Activated T-cell treated with anti-CD3 and anti-CD28 coated beads for 4 hours (primary cell): ENCODE measurements at places on chromosomes 6 and 20.

GRCh38 chr6:43299338-43300293 is 1.6 kb downstream of the SLC22A7 start:
- no peak for DNase-seq

DNA sequence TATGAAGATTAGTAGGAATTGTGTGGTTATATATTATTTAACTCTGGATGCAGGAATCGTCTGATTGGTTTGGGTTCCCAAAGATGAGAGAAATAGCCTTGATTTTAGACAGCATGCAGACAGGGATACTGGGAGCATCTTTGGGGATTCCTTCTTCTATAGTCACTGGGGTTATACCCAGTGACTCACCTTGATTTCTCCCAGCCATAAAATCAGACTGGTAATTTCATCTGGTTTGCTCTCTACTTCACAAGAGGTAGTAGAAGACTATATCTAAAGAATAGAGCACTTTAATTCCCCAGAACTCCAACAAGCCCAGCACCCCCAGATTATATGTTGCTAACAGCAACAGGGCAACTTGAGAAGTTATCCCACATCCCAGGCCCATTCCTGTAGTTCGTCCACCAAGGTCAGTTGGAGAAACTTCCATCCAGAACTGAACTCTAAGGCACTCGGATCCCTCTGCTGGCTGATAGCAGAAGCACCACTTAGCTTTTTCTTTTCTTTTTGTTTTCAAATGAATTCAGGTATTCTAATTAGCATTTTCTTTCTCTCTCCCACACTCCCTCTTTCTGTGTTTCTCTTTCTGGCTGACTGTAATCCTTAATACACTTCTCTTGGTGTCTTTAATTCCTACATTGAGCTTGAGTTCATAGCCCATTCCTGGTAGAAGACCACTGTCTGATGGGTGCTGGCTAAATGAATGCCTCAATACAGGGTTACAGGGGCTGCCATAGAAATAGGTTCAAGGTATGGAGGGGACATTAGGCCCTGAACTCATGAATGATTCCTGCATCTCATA is 20.4 kb upstream of the EFHC1 start:
- peak; percentile 36 for DNase-seq

GRCh38 chr6:143583542-143584327 is 72.2 kb upstream of the FUCA2 start:
- DNase-seq: no peak

GRCh38 chr6:90586546-90586835 is 381 bp downstream of the MAP3K7 start:
- DNase-seq: no peak

DNA sequence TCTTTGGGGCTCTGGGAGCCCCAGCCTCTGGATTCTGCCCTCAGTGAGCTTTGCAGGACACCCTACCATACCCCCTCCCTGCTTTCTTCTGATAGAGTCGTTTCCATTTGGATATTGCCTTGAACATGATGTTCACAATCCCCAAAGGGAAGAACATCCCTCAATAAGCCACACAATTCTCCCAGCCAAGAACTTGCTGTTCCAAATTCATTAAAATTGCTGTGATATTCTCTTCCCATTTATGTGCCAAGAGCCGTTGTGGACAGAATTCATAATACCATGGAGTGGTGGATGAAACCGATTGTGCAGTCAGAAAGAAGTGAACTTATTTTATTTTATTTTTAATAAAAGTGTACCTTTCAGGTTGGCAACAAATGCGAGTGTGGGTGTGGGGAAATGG is 95.8 kb downstream of the DHX35 start:
- no peak for DNase-seq

- DNase-seq: no peak
These were observed 5.5 kb downstream of the HTR1B start for GRCh38 chr6:77457720-77458349.

GRCh38 chr20:23926944-23927872 is 47.7 kb upstream of the CST5 start:
- DNase-seq: no peak

GRCh38 chr6:55877283-55877682 is 1.9 kb upstream of the BMP5 start:
- no peak for DNase-seq

GRCh38 chr20:37523911-37524700 is 3.1 kb downstream of the NNAT start:
- DNase-seq: no peak

DNA sequence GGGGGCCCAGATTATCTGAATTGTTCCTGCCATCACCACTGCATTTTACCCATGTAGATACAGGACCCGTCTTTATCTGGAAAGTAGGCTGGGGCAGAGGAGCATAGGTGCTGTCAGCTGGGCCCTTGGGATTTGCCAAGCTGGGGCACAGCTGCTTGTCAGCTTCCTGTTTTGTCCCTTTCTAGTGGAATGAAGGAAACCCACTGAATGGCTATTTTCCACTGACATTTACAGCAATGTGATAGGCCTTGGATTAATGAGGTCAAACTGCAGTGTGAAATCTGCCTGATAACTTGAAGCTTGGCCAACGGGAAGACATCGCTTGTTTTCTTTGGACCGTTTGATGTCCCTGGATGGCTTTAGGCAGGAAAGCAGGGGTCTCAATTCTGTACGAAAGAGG is 6.7 kb downstream of the PPP1R16B start:
- DNase-seq: no peak

DNA sequence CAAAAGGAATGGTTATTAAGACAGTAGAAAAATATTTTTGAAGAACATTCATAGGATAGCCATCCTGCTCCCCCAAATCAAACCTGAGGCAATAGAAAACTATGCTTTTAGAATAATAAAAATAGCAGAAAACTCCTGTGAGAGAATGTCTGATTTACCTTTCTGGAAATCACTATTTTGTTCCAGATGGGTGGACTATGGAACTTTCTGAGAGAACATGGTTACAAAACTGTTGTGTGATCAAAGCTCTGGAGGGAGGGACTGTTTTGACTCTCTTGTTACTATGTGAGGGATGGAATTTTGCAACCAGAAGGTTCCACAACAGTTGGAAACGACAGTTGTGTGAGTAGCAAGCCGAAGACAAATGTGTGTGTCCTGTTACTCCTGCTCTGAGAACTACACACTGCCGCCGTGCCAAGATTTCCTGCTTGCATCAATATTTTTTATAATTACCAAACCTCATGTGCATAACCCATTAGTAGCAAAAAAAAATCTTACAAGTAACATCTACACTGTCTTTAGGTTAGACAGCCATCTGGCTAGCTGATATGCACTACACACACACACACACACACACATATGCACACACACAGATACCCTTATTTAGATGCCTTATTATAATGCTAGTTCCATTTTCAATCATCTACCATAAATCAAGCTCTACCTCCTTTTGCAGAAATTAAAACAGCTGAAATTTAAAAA is 11.0 kb upstream of the HIVEP1 start:
- DNase-seq: no peak

- no peak for DNase-seq
These were observed 4.2 kb downstream of the PLA2G7 start for GRCh38 chr6:46730921-46731461.

DNA sequence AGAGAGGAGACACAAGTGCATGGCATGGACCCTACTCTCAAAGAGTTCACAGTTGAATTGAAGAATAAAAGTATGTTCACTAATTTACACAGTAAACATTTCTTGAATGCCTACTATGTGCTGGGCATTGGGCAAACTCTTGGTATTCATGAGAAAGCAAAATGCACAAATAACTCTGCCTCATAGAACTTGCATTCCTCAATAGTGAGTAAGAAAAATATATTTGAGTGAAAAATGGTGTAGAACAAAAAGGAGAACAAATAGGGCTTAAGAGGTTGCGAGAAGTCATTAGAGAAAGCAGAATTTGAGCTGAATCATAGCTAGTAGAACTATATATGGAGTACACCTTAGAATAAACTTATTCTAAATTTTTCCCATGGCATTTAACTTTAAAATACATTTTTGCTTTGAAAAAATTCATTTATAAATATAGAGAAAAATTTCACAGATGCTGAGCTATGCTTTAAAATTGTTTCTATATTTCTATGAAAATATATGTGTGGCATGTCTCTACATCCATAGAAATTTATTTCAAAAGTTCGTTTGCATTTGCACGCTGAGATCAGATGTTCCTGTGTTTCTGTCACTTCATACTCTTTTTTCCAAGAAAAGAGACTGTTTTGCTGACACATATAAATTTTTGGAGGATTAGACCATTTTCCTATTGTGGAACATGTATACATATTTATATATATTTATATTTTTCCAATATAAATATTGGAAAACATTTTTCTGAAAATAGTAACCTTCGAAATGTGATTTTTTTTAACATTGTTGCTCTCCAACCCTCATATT is 236.1 kb downstream of the KCNQ5 start:
- DNase-seq: no peak

DNA sequence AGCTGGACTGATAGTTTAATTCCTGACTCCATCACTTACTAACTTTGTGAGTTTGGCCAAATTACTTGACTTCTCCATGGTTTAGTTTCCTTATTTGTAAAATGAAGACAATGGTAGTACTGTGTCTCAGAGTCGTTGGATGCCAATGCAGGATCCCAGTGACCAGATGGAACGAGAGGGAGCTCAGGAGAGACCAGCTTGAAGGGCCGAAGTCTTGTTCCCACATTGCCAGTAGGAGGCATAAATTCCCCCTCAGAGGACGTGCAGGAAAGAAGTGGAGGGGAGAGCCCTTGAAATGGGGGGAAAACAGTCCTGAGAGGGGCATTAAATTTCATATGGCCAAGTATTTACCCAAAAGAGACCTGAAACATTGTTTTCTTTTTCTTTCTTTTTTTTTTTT is 2.1 kb upstream of the MUC22 start:
- no peak for DNase-seq

- DNase-seq: no peak
These were observed 60.9 kb downstream of the TFAP2C start for GRCh38 chr20:56689852-56690485.

DNA sequence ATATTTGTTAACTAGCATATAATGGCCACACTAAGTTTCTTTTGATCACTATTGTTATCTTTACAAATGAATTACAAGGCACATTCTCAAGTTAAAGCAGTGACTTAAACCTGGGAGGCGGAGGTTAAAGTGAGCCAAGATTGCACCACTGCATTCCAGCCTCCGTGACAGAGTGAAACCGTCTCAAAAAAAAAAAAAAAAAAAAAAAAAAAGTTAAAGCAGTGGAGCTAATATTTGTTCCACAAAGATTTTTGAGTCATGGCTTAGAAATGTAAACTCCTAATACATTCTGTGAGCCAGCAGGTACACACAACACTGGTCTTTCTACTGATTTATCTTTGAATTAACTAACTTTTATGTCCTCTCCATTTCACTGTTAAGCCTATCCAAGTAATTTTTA is 221.7 kb upstream of the HTR1E start:
- no peak for DNase-seq

DNA sequence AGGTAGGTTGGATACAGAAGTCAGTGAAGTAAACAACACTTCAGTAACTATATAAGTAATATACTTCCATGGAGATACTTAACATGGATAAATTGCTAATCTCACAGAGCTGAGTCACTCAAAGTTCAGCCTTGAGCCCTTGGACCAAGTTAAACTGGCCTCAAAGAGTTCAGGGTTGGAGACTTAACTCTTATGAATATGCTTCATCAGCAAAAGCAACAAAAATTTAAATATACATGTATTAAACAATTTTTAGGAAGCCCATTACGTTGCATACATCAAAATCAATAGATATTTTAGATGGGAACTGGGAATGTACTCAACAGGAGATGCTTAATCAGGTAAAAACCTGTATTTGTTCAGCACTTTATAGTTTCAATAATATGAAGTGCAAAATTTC is 12.2 kb downstream of the MTCL3 start:
- DNase-seq: no peak

GRCh38 chr6:53868626-53869025 is 73.8 kb downstream of the LRRC1 start:
- DNase-seq: no peak
